ENCODE measurements at places on chromosomes 12 and 14.

- peak; percentile 63 for DNase-seq
These were observed 418.5 kb downstream of the TMEM121 start for GRCh38 chr14:105944632-105945610.

GRCh38 chr12:101414533-101415119 lies 7.1 kb upstream of the ARL1 start:
- DNase-seq = no peak

GRCh38 chr14:73422515-73422914 lies 35.8 kb downstream of the NUMB start:
- no peak for DNase-seq

- DNase-seq = no peak
These were observed 661 bp upstream of the RPS26 start for GRCh38 chr12:56040963-56041551.

DNA sequence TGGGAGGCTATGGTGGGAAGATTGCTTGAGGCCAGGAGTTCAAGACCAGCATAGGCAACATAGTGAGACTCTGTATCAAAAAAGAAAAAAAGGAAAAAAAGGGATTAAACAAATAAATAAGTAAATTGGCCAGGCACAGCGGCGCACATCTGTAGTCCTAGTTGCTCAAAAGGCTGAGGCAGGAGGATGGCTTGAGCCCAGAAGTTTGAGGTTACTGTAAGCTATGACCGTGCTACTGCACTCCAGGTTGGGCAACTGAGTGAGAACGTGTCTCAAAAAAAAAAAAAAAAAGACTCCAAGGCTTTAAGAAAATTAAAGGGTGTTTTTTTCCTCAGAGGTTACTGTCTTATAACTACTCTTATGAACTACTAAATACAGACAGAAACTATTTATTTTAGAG lies 11.7 kb downstream of the BEST3 start:
- DNase-seq = no peak

- no peak for DNase-seq
These were observed 9.6 kb upstream of the IFT81 start for GRCh38 chr12:110114528-110114937.
